SHP77 treated with DMSO at 0.1 percent for 48 hours (cell line): ENCODE measurements at places on chromosomes 4 and X.

DNA sequence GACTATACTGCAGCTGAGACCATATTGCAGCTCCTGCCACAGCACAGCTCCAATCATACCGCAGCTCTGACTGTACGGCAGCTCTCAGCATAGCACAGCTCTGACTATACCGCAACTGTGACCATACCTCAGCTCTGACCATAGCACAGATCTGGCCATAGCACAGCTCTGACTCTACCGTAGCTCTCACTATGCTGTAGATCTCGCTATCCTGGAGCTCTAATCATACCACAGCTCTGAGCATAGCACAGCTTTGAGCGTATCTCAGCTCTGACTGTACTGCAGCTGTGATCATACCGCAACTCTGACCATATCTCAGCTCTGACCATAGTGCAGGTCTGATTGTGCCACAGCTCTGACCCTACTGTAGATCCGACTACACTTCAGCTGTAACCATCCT, 139.2 kb downstream of the ASMT start:
- no peak for DNase-seq

DNA sequence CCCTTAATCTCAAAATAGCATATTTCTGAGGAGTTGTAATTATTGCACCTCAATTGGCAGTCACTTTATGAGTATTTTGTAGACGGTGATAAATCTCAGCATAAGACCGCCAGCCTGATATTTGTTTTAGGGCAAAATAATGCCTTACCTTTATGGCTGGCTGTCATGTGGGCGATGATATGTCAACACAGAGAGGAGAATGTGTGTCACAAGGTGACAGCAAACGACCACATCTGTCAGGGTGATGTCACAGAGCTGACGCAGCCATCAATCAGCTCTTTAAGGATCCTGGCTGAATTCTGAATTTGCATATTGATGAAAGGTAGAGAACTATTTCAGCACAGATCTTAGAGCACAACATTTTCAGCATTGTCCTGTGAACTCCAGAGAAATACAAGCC, 209.7 kb downstream of the CEP135 start:
- DNase-seq: peak; percentile 88

DNA sequence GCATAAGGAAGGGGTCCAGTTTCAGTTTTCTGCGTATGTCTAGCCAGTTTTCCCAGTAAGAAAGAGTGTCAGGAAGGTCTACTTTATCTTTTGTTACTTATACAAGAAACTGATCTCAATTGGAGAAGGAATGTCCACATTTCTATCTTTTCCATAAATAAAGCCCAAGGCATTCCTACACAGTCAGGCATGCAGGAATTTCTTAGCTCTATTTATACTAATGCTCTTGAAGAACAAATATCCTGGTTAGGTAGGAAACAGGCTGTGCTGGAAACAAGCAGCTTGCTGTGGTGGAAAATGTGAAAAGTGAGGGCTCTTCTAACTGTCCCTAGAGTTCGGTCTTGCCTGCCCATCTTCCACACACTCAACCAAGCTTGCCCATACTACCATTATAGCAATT, 37.9 kb upstream of the PITX2 start:
- no peak for DNase-seq

DNA sequence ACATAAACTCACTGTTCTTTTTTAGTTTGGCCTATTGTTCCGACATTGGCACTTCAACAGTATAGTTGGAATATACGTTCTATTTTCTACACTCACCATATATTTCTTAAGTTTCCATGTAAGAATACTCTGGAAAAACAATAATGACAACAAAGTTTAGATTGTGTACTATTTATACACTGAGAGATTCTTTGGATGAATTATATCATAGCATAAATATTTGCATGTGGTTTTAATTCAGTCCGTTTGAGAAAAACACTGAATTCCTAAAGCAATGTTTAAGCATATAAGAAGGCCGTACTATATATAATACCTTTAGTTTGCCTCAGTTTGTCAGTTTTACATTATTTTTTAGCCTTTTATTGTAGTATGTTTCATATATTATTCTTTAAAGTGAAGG, 82.4 kb downstream of the RAP1GDS1 start:
- DNase-seq: no peak

- DNase-seq: no peak
These were observed 330.4 kb upstream of the NWD2 start for GRCh38 chr4:36914106-36914505.

DNA sequence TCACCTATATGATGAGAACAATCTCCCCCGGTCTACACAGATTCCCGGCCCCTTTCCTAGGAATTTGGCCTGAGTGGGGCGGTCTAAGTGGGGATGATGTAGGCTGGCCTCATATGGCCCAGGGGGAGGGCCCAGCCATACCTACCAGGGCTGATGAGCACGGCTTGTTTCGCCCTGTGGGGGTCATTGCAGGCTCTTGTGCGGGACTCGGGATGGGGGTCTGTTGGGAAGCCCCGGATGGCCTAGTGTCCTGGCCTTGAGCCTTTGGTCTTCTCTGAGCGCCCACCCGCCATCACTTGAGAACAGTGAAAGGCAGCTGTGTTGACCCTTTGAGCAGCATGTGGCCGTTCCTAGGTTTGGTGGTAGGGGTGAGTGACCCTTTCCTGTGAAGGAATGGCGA, 4.8 kb upstream of the CTAG2 start:
- DNase-seq: no peak

- no peak for DNase-seq
These were observed 771 bp upstream of the RBPJ start for GRCh38 chr4:26319949-26320537.

DNA sequence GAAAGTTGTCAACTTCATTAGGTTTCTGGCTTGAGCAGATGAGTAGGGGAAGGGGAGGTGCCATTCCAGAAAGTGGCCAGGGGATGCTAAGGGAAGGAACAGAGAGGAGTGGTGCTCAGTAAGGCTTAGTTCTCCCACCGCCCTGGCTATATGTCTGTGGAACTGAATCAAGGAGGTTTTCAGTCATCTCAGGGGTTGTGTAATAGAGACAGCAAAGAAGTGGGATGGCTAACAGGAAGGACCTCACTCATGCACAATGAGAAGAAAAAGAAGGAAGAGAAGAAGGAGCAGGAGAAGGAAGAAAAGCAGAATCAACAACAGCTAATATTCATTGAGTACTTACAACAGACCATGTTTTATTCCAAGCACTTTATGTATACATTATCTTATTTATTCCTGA, 368.7 kb downstream of the MID1IP1 start:
- DNase-seq: no peak
